ENCODE measurements at places on chromosomes 11 and 22.

DNA sequence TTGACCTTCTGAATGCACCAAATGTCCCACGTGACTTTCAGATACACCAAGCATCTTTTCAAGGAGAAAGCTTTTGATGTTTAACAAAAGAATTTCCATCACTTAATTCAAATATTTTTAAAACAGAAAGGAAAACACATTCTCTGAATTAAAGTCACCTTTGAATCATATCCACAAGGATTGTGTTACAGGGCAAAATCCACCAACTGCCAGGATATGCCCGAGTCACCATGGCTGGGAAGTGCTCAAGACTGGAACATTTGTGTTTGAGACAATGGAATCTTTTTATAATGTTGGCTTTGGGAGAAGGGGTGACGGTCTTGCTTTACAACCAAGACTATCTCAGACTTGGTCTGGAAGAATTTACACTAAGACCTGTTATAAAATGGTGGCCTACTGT lies 40.8 kb downstream of the BID start:
- no peak for DNase-seq

GRCh38 chr11:292211-293121 lies 3.5 kb downstream of the PGGHG start:
- DNase-seq: no peak

DNA sequence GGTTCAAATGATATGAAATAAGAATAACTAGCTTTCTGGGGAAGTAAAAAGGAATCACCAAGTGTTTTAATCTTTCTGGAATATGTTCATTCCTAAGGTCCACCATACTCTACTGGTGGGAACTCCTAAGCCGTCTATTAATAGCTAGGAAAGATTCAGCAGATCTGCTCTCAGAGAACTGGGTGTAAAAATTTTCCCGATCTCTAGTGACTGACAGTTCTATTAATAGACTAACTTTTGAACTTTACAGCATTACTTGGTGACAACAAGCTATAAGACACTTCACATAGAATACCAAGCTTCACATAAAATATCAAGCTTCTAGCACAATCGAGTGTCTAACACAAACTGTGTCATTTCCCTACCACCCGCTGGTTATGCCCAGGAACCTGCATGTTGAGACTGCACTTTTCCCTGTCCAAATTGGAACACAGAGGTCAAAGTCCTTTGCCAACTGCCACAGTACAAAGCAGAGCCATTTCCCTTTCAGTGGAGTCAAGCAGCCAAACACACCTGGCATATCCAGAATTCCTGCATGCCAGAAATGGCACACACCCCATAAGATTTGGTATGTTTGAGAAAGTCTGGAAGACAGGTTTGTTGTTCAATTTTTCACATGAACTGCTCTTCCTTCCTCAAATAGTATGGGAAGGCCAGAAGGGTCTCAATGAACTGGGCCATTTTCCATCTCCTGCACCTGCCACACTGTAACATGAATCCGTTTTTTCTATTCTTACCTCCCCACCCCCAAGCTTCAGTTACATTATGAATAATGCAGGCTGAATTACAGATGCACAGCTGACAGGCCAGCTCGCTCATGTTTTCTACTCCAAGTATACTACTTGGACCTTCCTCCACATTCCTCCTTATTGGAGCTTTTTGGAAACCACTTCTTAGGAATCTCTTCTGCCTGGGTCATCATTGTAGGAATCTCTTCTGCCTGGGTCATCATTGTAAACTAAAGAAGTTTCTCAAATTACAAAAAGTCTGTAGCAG lies 3.7 kb downstream of the OSBP start:
- no peak for DNase-seq

GRCh38 chr11:91805293-91805692 lies 419.3 kb upstream of the FAT3 start:
- DNase-seq: no peak

- no peak for DNase-seq
Observed at GRCh38 chr22:41311487-41311886, 10.2 kb downstream of the ZC3H7B start.

- DNase-seq: no peak
Observed at GRCh38 chr11:116114198-116114651, 610.0 kb upstream of the CADM1 start.

GRCh38 chr22:29325785-29326315 lies 10.4 kb upstream of the RASL10A start:
- no peak for DNase-seq

- no peak for DNase-seq
Observed at GRCh38 chr11:78418584-78419211, 1.1 kb upstream of the GAB2 start.

GRCh38 chr11:106159836-106160235 lies 82.4 kb downstream of the AASDHPPT start:
- DNase-seq: no peak

Measured in stimulated activated CD8-positive, alpha-beta memory T cell treated with anti-CD3 and anti-CD28 coated beads, Interleukin-4, amount 100 ng/mL, for 1 hour (primary cell).